Activated naive CD4-positive, alpha-beta T cell (primary cell): ENCODE measurements at places on chromosomes 2 and 18.

DNA sequence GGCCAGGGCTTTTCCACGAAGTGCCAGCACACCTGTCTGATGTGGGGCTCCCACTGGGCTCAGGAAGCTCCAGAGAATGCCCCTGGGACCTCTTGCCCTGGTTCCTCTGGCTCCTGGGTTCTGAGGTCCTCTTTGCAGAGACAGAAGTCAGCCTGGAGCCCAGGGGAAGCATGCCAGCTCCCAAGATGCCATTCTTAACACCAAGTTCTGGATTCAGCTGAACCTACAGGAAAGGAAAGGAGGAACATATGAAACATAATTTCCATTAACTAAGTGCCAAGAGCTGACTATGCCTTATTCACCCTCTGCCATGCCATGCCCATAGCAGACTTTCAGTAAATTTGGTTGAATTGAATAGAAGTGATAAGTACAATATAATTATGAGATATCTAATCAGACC, 21.9 kb downstream of the FAM124B start:
- DNase-seq, result no peak

- DNase-seq, result no peak
These were observed 340.3 kb upstream of the SALL3 start for GRCh38 chr18:78639006-78639950.

DNA sequence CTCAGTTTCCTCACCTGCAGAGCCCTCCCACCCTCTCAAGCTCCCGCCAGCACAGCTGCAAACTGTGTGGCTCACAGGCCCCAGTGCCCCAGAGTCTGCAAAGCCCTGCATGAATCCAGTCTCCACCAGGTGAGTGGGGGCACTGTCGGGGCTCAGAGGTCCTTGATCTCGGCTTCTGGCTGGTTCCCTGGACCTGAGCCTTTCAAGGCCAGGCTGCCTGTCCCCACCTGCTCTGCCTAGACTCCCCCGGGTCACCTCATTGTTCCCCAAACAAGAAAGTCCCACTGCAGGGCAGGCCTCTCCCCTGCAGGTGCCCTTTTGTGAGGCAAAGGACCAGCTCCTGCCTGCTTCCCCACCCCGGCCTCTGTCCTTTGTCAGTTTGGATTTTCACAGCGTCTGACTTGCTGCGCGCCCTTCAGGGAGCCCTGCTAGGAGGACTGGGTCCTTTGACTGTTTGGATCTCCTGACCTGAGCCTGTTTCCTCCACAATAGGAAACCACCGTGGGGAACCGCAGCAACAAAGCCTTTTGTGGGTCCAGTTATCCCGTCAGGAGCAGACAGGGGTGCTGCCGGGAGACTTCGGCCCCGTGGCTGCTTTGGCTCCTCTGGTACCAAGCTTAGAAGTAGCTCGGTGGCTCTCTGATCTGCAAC, 200.5 kb upstream of the HDAC4 start:
- DNase-seq, result no peak

DNA sequence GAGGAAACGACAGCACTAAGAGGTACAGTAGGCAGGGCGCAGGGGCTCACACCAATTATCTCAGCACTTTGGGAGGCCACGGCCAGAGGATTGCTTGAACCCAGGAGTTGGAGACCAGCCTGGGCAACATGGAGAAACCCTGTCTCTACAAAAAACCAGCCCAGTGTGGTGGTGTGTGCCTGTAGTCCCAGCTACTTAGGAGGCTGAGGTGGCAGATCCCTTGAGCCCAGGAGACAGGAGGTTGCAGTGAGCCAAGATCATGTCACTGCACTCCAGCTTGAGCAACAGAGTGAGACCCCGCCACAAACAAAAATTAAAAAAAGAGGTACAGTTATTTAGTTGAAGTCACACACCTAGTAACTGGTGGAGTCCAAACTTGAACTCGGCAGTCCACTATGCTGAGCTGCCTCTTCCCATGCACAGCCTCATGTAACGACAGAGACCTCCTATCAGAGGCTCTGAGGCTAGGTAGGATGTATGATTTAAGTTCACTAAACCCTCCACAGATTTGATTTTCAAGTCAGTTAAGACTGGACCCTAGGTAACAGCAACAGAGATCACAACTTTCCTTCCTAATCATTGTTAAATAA, 8.7 kb downstream of the STK17B start:
- DNase-seq, result no peak

- DNase-seq, result no peak
These were observed 4.9 kb downstream of the TMEM17 start for GRCh38 chr2:62501069-62501468.

- DNase-seq, result no peak
These were observed 169.2 kb upstream of the LRRTM1 start for GRCh38 chr2:80473796-80474195.

- DNase-seq, result no peak
These were observed 14.1 kb upstream of the PLEKHH2 start for GRCh38 chr2:43622931-43623451.

DNA sequence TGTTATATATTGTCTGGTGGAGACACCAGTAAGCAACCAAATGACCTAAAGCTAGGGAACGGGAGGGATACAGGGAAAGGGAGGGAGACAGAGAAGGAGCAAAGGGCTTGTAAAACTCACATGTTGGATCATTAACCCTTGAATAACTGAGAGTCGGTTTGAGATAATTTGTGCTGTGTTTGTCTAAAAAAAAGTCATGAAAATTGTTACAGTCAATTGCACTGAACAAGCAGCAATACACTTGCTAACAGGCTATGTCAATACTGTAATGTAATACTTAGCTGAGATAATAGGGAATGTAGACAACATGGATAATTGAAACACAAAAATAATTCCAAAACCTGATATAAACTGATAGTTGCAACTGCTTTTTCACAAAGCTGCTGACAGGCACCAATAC, 71.3 kb upstream of the ZNF521 start:
- DNase-seq, result no peak

DNA sequence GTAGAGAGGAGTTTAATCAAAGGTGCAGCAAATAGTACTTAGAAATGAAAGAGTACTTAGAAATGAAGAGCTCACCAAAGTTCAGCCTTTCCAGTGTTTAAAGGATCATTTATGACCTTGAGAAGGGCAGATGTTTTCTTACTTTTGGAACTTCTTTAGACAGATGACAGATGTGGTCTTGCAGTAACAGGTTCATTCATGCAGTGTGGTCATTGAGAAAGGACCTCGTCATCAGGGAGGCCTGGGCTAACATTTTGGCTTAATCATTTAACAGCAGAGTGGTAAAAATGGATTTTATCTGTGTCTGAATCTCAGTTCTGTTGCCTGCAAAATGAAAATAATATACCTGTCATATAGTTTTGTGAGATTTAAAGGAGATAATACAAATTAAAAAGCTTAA, 75.1 kb upstream of the NT5C1B start:
- DNase-seq, result no peak
